ENCODE measurements at places on chromosomes 12 and 14. TPM values are rescaled to one million over a fixed set of nuclear protein-coding genes. Genes with fewer than 3 reads are reported as not detected.

OASL gene
- total RNA-seq = not detected

GRIP1 gene
- total RNA-seq = 3.1 TPM

PRB2 gene
- not detected for total RNA-seq

IRAK3 gene
- total RNA-seq = 11.0 TPM

MMP14 gene
- 96.0 TPM for total RNA-seq

ASCL4 gene
- total RNA-seq = not detected

DYRK4 gene
- 13.6 TPM for total RNA-seq

Data from skeletal muscle tissue (tissue), 5 donors.